ENCODE measurements at places on chromosomes 3 and 15. TPM values are rescaled to one million over a fixed set of nuclear protein-coding genes. Genes with fewer than 3 reads are reported as not detected.

Gene COLQ
- 2.5 TPM for polyA plus RNA-seq

Gene MAP6D1
- polyA plus RNA-seq: 0.43 TPM

Gene LRRC3B
- polyA plus RNA-seq: not detected

Gene CYP1A2
- not detected for polyA plus RNA-seq

Gene UBAP1L
- polyA plus RNA-seq: 8.4 TPM

Gene PRTG
- not detected for polyA plus RNA-seq

Gene CLSTN2
- polyA plus RNA-seq: not detected

Gene CHRNA7
- polyA plus RNA-seq: 0.16 TPM

Gene IQCB1
- polyA plus RNA-seq: 32.0 TPM

Gene MITF
- polyA plus RNA-seq: 0.10 TPM

Gene PPP1R14D
- polyA plus RNA-seq: 0.19 TPM

Gene CHRFAM7A
- 0.61 TPM for polyA plus RNA-seq

Gene IGSF11
- polyA plus RNA-seq: 0.30 TPM

Gene CLEC3B
- polyA plus RNA-seq: 0.82 TPM

Gene NOX5
- 0.01 TPM for polyA plus RNA-seq

Gene PTPRG
- 0.07 TPM for polyA plus RNA-seq

Gene TRIM42
- not detected for polyA plus RNA-seq

Gene MLH1
- polyA plus RNA-seq: 26.1 TPM

Gene EIF3J
- polyA plus RNA-seq: 21.1 TPM

Gene LSAMP
- polyA plus RNA-seq: not detected

Gene NOP10
- polyA plus RNA-seq: 133 TPM

Gene KLHL6
- polyA plus RNA-seq: 29.6 TPM

Gene UTS2B
- 2.0 TPM for polyA plus RNA-seq

Gene HEG1
- 5.1 TPM for polyA plus RNA-seq

Gene C3orf22
- not detected for polyA plus RNA-seq

Gene TRH
- not detected for polyA plus RNA-seq

Measured in B cell (primary cell).